Renal cortical epithelial cell (primary cell): ENCODE measurements at places on chromosomes 3 and 15. TPM values are rescaled to one million over a fixed set of nuclear protein-coding genes. Genes with fewer than 3 reads are reported as not detected.

TMOD2 gene
- total RNA-seq: 1.7 and 3.8 TPM in 2 replicates

UBE3A gene
- 84.4 and 90.0 TPM in 2 replicates for total RNA-seq

HGD gene
- 27.3 and 91.5 TPM in 2 replicates for total RNA-seq

SUSD5 gene
- total RNA-seq: 0.45 and 1.0 TPM in 2 replicates

C3orf85 gene
- not detected in 2 replicates for total RNA-seq

DNA sequence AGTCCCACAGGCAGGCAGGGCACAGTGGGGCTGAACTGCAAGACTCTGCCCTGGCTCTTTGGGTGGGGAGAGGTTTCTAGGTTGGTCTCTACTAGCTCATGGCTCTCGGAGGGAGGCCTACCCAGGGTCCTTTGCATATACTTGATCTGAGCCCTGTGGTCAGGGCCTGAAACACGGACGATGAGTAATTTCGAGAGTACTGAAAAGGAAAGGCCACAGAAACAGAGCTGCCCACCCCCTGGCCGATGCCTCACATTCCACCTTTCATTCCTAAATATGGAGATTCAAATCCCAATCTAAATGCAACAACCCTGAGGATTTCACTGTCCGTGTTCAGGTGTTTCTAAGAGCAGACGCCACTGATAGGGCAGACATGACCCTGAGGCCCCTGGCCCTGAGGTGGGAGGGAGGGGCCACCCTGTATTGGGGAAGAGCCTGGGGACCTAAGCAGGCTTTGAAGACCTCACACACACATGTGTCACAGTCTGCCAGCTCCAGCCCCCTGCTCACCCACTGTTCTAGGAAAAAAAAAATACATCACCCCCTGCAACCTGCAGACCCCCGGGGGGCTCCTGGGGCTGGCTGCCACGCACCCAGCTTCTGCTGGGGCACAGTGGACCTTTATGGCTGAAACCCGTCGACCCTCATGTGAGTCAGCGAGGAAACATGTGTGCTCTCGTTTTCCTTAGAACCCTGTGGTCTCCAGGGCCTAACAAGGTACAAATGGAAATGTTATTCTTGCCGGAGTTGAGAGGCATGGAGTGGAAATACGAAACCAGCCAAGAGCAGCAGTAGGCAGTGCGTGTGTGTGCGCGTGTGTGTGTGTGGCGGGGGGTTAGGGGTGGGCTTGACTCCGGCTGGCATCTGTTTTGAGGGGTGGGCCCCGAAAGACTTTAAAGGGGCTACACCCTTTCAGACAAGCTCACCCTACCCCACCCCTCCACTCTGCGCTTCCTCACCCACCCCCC, 112.7 kb downstream of the CHSY1 start:
- DNase-seq: no peak

DNA sequence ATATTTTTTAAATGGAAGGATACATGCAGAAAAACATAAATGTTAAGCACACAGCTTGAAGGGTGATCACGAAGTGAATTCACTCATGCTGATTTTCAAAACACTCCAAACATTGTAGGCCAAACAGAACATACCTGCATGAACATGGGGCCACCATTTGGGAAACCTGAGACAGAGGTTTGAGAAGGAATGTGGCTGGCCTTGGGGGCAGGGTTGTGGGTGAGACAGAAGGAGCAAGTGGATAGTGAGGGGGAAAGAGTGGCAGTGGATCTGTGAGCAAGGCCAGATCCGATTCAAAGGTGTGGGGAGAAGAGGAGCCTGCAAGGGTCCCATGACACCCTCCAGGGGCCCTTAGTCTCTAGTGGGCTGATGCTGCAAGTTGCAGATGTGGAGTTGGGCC, 94.9 kb downstream of the HMG20A start:
- no peak for DNase-seq

DNA sequence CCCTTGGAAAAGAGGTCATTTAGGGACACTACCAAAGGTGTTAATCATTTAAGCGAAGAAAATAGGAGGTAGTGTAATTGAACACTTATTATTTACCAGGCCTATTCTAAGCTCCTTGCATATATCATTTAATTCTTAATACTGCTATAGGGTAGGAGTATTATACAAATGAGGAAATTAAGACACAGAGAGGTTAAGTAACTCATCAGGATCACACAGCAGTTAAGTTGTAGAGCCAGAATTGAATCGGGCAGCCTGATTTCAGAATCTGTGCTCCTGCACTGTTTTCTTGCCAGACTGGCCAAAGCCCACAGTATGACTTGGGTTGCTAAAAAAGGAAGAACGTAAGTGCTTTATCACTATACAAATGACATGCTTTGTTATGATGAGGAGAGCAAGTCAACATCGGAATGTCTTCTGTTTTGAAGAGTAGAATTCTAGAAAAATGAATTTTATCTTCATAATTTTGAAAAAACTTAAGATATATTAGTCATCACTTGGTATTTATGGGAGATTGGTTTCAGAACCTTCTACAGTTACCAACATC, 31.4 kb downstream of the HPS3 start:
- DNase-seq: no peak

GRCh38 chr3:125245521-125245920, 33.0 kb upstream of the SLC12A8 start:
- DNase-seq: peak; percentile 15

DNA sequence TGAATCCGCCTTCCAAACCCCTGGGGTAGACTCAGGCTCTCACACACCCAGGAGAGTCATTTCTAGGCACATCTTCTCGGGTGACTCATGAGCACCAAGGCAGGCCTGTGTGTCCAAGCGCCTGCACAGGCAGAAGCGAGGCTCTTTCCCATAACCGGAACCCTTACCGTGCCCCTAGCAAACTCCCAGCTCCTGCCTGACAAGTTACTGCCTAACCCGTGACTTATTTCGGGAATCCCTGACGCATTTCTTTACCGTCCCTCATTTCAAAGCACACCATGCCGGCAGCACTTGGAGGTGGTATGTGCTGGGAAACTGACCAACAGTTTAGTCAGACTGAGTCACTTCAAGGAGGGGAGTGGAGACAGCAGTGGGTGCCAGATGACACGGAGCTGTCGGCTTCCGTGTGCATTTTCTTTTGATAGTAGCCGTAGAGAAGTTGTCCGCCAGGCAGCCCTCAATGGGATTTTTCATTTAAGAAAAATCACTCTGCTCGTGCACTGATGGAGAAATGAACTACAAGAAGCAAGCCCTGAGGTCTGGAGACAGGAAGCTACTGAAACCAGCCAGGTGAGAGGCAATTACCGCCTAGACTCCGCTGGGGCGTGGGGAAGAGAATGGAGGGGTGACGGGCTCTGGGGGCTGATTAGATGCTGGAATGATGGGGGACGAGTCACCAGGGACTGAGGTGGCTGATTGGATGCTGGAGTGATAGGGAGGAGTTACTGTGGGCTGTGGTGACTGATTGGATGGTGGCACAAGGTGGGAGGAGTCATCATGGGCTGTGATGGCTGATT, 17.3 kb upstream of the HRH1 start:
- DNase-seq: peak; percentile 100

GRCh38 chr3:182738583-182739411, 54.5 kb upstream of the ATP11B start:
- DNase-seq: peak; percentile 60

GRCh38 chr3:181329024-181329423, 339.5 kb upstream of the DNAJC19 start:
- peak; percentile 17 for DNase-seq

GRCh38 chr3:51948016-51948580, 5.9 kb downstream of the PARP3 start:
- DNase-seq: no peak

GRCh38 chr3:16181361-16181760, 6.9 kb downstream of the GALNT15 start:
- DNase-seq: peak; percentile 21
